ENCODE measurements at places on chromosomes 4 and X. TPM values are rescaled to one million over a fixed set of nuclear protein-coding genes. Genes with fewer than 3 reads are reported as not detected.

DKC1 gene
- total RNA-seq, result 43.8 TPM

TMPRSS11E gene
- total RNA-seq, result 0.71 TPM

GAB1 gene
- 6.9 TPM for total RNA-seq

HMX1 gene
- total RNA-seq, result not detected

CYLC1 gene
- total RNA-seq, result not detected

RHOXF2 gene
- total RNA-seq, result not detected

HSFX2 gene
- 0.28 TPM for total RNA-seq

NLRP2B gene
- not detected for total RNA-seq

UGT2A1 gene
- total RNA-seq, result 0.09 TPM

INTU gene
- 2.4 TPM for total RNA-seq

CLNK gene
- 1.9 TPM for total RNA-seq

ZNF674 gene
- total RNA-seq, result 3.8 TPM

GAR1 gene
- 5.9 TPM for total RNA-seq

DAPP1 gene
- 24.4 TPM for total RNA-seq

SNCA gene
- 14.1 TPM for total RNA-seq

VAMP7 gene
- total RNA-seq, result 31.2 TPM

MAGEA2 gene
- total RNA-seq, result not detected

ATP1B4 gene
- total RNA-seq, result 0.05 TPM

GUCY1A1 gene
- total RNA-seq, result 16.6 TPM

SAT1 gene
- 291 TPM for total RNA-seq

DNA sequence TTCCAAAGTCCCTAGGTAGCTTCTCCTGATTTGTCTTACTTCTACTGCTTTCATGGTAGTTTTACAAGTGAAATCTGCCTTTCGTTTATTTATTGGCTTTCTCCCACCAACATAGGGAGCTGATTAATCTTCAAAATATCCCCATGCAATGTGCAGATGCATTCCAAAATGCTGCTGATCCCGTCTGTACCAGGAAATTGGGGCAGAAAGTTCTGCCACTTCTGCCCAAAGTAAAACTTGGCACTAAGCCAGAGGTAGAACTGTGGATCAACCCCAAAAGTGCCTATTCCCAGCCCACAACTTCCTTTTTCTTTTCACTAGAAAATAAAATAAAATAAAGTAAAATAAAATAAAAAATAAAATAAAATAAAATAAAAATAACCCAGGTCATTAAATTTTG, 47.3 kb upstream of the PPARGC1A start:
- no peaks in the 10 kb centered on the region for H3K4me1 ChIP-seq
- H3K27ac ChIP-seq, result no peak overlapping the region
- H3K36me3 ChIP-seq, result no peaks in the 10 kb centered on the region
- DNase-seq, result no peak
- no peaks in the 10 kb centered on the region for H3K27me3 ChIP-seq

- H3K36me3 ChIP-seq, result no peaks in the 10 kb centered on the region
- no peaks in the 10 kb centered on the region for H3K27me3 ChIP-seq
- no peak overlapping the region for H3K27ac ChIP-seq
- H3K4me1 ChIP-seq, result no peaks in the 10 kb centered on the region
- no peak for DNase-seq
Observed at GRCh38 chr4:102546635-102547034, 45.5 kb downstream of the NFKB1 start.

DNA sequence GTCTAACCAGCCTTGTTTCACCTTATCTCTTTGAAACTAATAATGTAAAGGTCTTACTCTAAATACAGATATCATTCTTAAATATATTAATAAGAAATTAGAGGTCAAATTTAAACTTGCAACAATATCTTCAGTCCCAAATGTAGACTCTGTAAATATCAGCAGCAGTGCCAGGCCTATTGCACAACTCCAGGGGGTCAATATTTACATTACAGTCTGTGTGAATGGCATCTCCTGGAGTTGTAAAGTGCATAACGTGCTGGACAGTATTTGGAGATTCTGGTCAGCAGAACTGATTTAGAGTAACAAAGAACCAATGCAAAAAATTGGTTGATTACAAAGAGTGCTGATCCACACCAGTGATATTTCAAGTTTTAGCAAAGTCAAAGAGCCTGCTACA, 1225.9 kb downstream of the PCDH19 start:
- H3K27ac ChIP-seq, result no peak overlapping the region
- H3K27me3 ChIP-seq, result no peaks in the 10 kb centered on the region

GRCh38 chr4:78414116-78414515, 137.5 kb upstream of the ANXA3 start:
- no peaks in the 10 kb centered on the region for H3K27me3 ChIP-seq
- DNase-seq, result no peak
- no peak overlapping the region for H3K27ac ChIP-seq
- no peaks in the 10 kb centered on the region for H3K36me3 ChIP-seq
- no peaks in the 10 kb centered on the region for H3K4me1 ChIP-seq

DNA sequence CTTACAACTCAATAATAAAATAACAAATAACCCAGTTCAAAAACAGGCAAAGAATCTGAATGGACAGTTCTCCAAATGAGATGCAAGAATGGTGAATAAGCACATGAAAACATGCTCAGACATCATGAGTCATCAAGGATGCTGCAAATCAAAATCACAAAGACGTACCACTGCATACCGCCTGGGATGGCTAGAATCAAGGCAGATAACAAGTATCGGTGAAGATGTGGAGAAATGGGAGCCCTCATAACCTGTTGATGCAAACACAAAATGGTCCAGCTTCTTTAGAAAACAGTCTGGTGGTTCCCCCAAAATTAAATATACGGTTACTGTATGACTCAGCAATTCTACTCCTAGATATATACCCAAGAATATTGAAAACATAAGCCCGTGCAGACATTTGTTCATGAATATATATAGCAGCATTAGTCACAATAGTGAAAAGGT, 32.5 kb downstream of the AKAP4 start:
- H3K36me3 ChIP-seq, result no peaks in the 10 kb centered on the region
- H3K4me3 ChIP-seq, result no peak overlapping the region
- no peak for DNase-seq
- no peaks in the 10 kb centered on the region for H3K27me3 ChIP-seq
- H3K4me1 ChIP-seq, result no peaks in the 10 kb centered on the region

DNA sequence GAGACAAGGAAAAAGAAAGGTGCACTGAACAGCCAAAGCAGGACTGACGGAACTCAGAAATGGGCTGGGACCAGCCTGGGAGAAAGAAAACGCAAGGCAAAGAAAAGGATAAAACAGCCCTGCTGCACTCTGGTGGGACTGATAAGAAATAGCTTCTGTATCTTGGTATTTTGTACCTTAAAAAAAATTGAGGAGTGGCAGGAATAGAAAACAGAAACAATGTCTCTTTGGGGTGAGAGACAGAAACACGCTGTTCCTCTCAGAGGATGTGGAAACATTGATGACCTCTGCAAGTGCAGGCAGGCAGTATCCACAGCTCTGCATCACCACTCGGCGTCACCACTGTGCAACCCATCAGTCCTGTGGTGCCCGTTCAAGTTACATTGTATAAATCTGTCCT, 152.5 kb upstream of the SPRY1 start:
- H3K36me3 ChIP-seq, result no peaks in the 10 kb centered on the region
- H3K27ac ChIP-seq, result no peak overlapping the region
- H3K27me3 ChIP-seq, result no peaks in the 10 kb centered on the region
- peaks cover 4% of the 10 kb centered on the region for H3K4me1 ChIP-seq
- DNase-seq, result peak; percentile 47

DNA sequence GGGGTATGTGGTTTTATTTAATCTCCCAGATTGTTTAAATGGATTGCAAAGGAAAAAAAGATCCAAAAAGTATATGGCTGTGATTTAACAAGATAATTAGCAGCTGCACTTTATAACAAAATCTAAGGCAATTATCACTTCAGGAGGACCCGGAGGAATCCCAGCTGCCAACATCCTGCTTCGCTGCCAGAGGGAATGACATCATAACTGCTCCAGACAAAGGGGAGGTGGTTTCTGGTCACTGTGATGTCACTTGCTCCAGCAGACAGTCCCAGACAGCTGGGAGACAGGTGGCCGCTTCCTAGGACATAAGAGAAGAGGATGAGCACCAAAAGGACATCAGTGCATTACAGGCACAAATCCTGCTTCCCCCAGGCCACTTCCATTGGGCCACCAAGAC, 371.0 kb downstream of the BCOR start:
- H3K4me3 ChIP-seq, result no peak overlapping the region
- H3K27me3 ChIP-seq, result no peaks in the 10 kb centered on the region
- DNase-seq, result no peak
- no peak overlapping the region for H3K27ac ChIP-seq

DNA sequence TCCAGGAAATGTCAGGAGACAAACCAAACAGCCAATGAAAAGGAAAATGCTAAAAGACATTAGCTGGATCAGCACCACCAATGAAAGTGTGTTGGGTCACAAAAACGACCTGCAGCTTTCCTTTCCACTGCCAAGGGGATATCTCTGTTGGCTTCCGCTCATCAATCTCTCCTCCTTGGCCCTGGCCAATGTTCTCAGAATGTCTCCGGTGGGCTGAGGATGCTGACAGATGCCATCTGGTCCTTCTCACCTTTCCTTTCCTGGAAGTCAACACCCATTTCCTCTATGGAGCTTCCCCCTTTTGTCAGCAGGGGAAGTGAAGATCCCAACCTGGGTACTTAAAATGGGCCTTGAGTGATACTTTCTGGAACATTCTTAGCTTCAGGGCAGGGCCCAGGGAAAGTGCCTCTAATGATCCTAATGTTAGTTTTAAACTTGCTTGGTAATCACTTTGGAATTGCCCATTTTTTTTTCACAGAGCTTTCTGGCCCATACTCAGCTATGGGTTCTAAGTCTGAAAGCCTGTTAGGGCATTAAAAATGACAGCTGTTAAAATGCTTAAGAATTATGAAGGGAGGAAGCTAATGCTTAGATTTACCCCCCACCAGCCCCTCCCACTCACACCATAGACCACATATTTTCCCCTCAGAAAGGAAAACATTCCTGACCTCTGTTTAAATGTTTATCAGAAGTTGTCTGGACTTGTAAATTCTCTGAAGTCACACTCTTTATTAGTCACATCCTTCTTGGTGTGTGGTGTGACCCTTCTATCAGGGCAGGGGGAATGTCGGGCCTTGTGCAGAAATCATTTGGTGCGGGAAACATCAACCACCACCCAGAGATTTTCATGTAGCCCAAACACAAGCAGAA, 29.2 kb downstream of the IGFBP7 start:
- no peak overlapping the region for H3K4me3 ChIP-seq
- DNase-seq, result no peak
- peak overlapping the region; percentile 28 for H3K27ac ChIP-seq

DNA sequence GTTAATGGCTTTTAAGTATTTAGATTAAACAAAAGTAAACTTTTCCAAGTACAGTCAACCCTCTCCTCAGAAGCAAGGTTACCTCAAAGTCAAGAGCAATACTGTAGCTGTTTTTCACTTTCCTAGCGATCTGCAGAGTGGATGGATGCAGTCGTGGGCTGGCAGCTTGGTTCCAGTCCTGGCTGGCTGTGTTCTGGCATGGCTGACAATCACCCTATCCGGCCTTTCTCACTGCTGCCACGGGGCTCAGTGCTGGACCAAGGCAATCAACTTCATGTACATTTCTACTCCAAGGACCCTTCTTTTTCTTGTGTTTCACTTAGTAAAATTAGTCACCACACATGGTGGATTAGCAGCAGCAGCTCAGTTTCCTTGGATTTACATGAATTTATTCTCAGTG, 208.3 kb downstream of the GABRB1 start:
- no peaks in the 10 kb centered on the region for H3K27me3 ChIP-seq
- no peaks in the 10 kb centered on the region for H3K36me3 ChIP-seq
- no peak overlapping the region for H3K27ac ChIP-seq
- DNase-seq, result no peak
- no peak overlapping the region for H3K4me3 ChIP-seq

GRCh38 chr4:77481856-77482255, 123.8 kb upstream of the CXCL13 start:
- H3K4me3 ChIP-seq, result no peak overlapping the region
- H3K36me3 ChIP-seq, result no peaks in the 10 kb centered on the region
- no peak overlapping the region for H3K27ac ChIP-seq
- H3K4me1 ChIP-seq, result no peaks in the 10 kb centered on the region

- no peak for DNase-seq
- no peak overlapping the region for H3K27ac ChIP-seq
- no peak overlapping the region for H3K4me3 ChIP-seq
- no peaks in the 10 kb centered on the region for H3K4me1 ChIP-seq
- no peaks in the 10 kb centered on the region for H3K27me3 ChIP-seq
- H3K36me3 ChIP-seq, result no peaks in the 10 kb centered on the region
Observed at GRCh38 chr4:61273233-61273632, 73.1 kb downstream of the ADGRL3 start.

DNA sequence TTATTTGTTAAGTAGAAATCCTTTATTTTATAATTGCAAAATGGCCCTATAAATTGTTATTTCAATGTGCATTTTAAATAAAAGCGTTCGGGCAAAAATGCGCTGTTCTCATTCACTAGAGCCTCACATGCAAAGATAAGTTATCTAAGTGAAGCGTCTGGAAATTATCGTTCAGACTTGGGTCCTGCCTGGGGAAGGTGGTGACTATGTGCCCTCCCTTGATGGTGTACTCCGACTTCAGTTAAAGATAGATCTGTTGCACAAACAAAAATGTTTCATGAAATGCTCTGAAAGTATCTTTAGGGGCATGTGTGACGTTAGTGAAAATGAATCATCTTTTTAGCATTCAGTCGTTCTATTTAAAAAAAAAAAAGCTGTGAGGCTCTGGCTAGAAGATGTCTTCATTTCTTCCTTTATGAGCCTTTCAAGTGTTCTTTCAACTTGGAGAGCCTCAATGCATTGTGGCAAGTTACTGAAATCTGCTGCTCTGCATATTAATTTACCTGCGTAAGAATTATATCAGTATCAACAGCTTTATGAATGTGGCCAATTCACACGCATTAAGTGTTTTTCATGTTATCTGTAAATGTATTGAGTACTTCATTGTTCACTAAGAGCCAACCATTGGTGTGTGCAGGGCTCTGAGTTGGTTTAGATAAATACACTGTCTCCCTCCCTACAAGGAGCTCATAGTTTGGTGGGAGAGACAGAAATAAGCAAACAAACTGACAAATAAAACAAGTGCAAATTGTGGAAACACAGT, 83.0 kb downstream of the AFF1 start:
- no peak overlapping the region for H3K4me3 ChIP-seq
- no peak overlapping the region for H3K27ac ChIP-seq
- H3K27me3 ChIP-seq, result no peaks in the 10 kb centered on the region
- no peaks in the 10 kb centered on the region for H3K36me3 ChIP-seq
- no peak for DNase-seq

GRCh38 chr4:110953898-110954297, 331.0 kb upstream of the PITX2 start:
- no peak for DNase-seq
- no peak overlapping the region for H3K4me3 ChIP-seq
- no peak overlapping the region for H3K27ac ChIP-seq
- no peaks in the 10 kb centered on the region for H3K27me3 ChIP-seq
- no peaks in the 10 kb centered on the region for H3K36me3 ChIP-seq

DNA sequence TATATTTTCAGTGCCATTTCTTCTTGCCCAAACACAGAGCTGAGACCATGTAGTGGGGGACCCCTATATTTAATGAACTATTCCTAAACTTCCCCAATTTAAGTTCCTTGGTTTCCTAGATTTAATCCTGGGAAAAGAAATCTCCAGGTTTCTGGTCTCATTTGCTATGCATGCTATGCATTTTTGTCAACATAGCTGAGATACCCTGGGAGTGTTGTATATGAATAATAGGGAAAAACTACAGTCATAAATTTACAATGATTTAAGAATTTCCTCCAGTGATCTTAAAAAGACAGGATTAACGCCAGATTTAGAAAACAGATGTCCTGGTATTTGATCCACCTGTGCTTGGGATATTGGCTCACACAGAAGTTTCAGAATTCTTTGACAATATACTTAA, 136.8 kb upstream of the RAPGEF2 start:
- no peak for DNase-seq
- no peak overlapping the region for H3K4me3 ChIP-seq
- H3K36me3 ChIP-seq, result no peaks in the 10 kb centered on the region
- no peaks in the 10 kb centered on the region for H3K27me3 ChIP-seq

GRCh38 chrX:5537098-5537497, 691.6 kb downstream of the NLGN4X start:
- no peak overlapping the region for H3K4me3 ChIP-seq
- no peaks in the 10 kb centered on the region for H3K27me3 ChIP-seq
- DNase-seq, result no peak
- H3K4me1 ChIP-seq, result no peaks in the 10 kb centered on the region

Data from thymus (tissue), 14 donors.